ENCODE measurements at places on chromosomes 1 and 21. TPM values are rescaled to one million over a fixed set of nuclear protein-coding genes. Genes with fewer than 3 reads are reported as not detected.
A peak's percentile ranks its signal among the peaks of the same experiment; 100 is the strongest.

DNA sequence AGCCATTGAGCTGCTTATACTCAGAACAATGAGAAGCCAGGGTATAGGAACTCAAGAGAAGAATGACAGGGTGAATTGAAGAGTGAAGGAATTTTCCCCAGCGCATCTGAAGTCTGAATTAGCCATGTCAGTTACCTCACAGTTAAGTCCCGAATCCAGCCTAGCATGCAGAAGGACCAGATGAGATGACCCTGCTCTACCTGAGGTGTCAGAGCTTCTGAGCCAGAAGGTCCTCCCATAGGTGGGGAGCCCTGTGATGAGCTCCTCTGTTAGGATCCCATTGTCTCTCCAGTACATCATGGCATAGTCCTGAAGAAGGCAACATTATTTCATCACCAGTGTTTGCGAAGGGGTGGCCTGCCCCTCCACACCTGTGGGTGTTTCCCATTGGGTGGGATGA, 68.2 kb downstream of the OVGP1 start:
- DNase-seq = no peak

DNA sequence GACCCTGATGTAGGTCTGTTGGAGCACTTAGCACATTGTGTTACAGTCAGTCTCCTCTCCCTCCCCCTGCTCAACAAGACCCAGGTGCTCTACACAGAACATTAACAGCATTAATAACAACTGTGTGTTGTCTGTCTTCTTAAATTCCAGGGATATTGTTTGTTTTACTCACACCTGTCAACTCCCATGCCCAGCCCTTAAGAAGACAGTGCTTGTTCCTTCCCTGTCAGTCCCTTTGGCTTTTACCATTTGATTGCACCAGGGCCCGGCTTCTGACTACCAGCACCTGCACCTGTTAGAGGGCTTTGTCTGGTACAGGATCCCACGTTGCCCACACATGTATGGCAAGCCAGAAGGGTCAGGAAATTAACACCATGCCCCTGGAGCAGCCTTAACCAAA, 11.7 kb downstream of the RIMKLA start:
- DNase-seq = no peak

DNA sequence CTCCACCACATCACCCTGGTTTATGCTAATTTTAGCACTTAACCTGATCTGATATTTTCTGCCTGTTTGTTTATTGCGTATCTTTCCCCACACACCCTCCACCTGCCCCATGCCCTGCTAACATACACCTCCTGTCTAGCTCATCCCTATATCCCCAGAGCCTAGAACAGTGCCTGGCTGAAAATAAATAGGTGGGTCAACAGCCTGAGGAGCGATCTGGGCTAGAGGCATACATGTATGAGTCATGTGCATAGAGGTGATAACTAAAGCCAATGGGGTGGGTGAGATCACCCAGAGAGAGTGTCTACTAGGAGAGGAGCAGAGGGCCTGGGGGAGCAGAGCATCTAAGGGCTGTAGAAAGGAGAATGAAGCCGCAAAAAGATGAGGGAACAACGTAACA, 2.7 kb downstream of the HTR1D start:
- peak; percentile 24 for DNase-seq

GRCh38 chr1:88463401-88463985, 220.6 kb upstream of the PKN2 start:
- peak; percentile 10 for DNase-seq

- no peak for DNase-seq
Measured at GRCh38 chr1:92346866-92347640, 48.2 kb downstream of the RPAP2 start.

GRCh38 chr1:159653201-159653600, 61.2 kb downstream of the CRP start:
- no peak for DNase-seq

GRCh38 chr1:43137445-43138052, 34.5 kb downstream of the EBNA1BP2 start:
- no peak for DNase-seq

DNA sequence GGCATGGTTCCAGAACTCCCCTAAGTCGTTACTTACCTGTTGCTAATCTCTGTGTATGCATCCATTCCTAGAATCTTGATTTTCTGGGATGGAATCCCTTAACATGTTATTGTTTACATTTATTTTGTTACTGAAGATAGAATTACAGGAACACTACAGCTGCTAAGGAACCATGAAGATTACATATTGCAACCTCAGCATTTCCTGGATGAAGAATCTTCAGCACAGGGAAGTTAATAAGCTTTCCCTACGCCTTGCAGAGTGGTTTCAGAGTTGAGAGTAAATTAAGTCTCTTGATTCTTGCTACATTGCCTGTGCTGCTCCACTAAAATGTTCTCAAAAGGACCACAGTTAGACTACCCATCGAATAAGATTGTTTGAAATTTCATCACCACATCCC, 31.4 kb upstream of the GBP6 start:
- no peak for DNase-seq

Gene SERINC2
- total RNA-seq = 2.0 TPM

Gene KANK4
- not detected for total RNA-seq

Gene KLF17
- 0.28 TPM for total RNA-seq

Gene CTTNBP2NL
- total RNA-seq = 31.7 TPM

Gene CAMK1G
- total RNA-seq = 0.83 TPM

Gene TRPM2
- not detected for total RNA-seq

Gene TCHH
- total RNA-seq = not detected

Gene KIF1B
- 32.5 TPM for total RNA-seq

Gene SAMD13
- 0.56 TPM for total RNA-seq
